Activated T-helper 17 cell treated with anti-CD3 and anti-CD28 coated beads, Interleukin-2, amount 50 U/mL, for 72 hours (primary cell): ENCODE measurements at places on chromosomes 5 and 9.
A peak's percentile ranks its signal among the peaks of the same experiment; 100 is the strongest.

DNA sequence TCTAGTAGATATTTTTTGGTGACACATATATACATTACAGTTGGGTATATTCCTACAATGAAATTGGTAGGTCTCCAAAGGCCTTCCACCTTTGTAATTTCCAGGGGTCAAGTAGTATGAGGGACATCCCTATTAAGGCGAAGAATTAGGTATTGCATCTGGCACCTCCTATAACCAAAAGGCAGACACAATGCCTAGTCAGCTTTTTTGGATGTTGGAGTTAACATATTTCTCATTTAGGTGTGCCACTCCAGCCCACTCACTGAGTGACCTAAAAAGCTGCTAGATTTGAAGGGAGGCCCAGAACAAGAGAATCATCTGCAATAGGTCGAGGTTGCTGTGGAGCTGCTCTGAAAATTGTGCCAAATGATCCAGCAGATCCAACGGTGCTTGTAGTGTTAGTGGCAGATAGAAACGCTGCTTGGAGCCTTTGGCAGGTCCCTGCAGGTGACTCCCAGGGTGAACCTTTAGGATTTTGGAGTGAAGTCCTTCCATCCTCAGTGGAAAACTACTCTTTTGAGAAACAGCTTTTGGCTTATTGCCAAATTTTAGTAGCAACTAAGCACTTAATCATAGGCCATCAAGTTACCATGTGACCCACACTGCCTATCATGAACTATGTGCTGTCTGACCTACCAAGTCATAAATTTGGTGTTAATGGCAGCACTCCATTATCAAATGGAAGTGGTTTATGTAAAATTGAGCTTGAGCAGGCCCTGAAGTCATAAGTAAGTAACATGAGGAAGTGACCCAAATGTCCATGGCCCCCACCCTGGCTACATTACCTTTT is 15.7 kb upstream of the FNIP1 start:
- no peak for ATAC-seq

DNA sequence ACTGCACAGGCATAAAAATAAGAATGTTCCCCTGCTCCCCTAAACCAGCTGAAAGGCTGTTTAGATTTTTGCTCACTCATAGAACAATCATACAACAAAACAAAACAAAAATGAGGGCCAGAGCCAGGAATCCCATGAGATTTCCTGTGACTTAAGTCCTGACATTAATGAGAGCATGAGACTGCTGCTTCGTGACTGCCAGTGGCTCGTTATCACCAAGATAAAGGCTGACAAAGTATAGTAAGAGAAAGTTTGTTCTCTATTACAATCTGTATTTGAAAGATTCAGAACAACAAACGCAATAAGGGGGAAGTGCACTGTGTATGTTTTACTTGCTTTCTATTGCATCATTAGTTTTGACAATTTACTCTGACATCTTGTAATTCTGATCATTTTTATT is 837.1 kb upstream of the C9orf72 start:
- no peak for ATAC-seq

- no peak for ATAC-seq
Observed at GRCh38 chr5:137708796-137709559, 26.9 kb downstream of the KLHL3 start.

- ATAC-seq = no peak
Observed at GRCh38 chr5:168693297-168693696, 114.1 kb upstream of the PANK3 start.

GRCh38 chr5:116730185-116730584 is 155.6 kb upstream of the SEMA6A start:
- no peak for ATAC-seq

DNA sequence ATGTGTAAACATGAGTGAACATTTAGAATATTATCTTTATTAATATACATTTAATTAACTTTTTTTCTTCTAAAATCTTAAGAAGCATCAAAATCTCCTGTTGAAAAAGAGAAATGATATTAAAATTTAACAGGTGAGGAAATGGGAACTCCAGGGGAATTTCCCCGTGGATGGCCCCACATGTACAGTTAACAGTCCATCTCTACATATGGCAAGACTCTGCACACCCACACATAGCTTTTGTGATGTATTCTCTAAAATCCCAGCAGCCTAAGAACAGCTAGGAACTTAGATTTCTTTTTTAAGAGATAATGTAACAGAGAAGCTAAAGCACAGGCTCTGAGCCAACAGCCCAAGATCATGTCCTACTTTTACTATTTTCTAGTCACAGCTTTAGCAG is 556.3 kb upstream of the RGMB start:
- ATAC-seq = no peak

GRCh38 chr5:77853353-77853907 is 77.3 kb upstream of the TBCA start:
- no peak for ATAC-seq

DNA sequence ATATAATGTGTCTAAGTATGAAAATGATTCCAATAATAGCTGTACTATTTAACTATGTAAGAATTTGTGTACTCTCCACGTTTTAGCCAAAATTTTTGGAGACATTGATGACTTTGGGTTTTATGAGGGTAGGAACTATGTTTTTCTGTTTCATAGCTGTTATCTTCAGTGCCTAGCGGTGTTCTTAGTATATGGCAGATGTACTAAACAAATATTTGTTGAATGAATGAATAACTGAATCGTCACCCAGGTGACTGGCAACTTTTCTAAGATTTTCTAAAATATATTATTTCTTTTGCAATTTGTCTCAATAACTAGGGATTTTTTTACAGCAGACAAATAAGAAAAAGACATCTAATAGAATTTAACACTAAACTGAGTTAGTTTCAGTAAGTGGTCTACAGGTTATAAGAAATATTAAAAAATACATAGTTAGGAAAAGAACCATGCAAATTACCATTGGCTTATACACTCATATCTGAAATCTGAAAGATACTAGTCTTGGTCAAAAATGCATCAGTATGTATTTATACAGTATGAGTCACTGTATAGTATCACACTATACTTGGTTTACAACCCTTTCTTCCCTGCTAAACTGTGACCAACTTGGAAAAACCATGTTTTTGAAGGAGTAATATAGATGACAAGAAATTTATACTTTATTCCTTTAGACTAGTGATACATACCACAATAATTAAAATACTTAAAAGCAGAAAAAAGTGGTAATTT is 10.5 kb upstream of the ERCC6L2 start:
- peak; percentile 95 for ATAC-seq

- ATAC-seq = peak; percentile 85
Observed at GRCh38 chr9:112028242-112029221, 131.9 kb downstream of the UGCG start.

DNA sequence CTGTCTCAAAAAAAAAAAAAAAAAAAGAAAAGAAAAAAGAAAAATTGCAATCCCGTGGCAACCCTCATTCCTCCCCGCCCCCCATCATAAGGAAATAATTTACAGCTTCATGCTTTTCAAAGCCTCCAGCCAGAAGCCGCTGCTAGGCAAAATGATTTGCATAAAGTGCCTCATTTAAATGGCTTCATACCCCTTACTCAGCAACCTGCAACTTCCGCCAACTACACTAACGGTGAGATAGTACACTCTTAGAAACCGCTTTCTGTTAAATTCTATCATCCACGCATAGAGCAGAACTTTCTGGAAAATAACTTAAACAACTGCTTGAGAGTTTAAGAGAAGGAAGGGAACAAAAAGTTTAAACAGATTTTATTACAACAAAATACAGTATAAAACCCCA is 17.8 kb downstream of the SERINC5 start:
- ATAC-seq = peak; percentile 54

GRCh38 chr9:121725008-121725775 is 73.8 kb downstream of the DAB2IP start:
- ATAC-seq = no peak

GRCh38 chr9:14320271-14321181 is 6.6 kb upstream of the NFIB start:
- peak; percentile 19 for ATAC-seq

DNA sequence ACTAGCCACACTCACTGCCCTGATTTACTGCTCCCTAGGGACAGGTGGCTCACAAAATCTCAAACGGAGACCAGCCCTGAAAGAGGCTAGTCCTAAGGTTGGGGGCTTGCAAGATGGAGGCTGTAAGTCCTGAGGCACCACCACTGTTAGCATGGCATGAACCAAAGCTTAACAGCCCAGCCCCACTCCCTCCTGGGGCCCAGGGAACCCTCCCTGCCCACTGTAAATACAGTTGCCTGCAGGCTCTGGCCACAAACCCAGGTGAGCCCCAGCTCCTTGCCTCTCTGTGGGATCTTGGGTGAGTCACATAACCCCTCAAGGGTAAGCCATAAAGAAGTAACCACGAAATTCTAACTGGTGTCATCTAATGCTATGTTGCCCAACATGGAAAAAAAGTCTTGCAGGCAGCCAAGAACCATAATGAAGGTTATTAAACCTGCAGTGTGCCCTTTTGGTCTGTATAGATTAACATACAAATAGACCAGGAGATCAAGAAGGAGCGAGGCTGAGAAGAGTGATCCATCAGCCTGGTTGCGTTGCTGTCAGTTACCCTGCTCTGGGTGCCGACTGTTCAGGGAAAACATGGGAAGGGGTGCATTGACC is 1.7 kb upstream of the POMT1 start:
- ATAC-seq = peak; percentile 52

DNA sequence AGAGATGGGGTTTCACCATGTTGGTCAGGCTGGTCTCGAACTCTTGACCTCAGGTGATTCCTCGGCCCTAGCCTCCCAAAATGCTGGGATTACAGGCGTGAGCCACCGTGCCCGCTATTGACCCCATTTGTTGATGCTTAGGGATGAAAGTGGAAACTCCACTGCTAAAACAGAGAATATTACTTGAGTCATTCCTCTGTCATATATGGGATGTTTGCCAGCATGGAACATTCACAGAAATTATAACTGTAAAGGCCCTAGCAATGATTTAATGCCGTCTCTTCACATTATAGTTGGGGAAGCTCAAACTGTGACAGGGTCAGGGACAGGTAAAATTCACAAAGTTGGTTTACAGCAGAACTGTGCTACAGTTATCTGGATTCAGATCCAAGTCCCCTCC is 94.5 kb downstream of the TMC1 start:
- ATAC-seq = no peak

DNA sequence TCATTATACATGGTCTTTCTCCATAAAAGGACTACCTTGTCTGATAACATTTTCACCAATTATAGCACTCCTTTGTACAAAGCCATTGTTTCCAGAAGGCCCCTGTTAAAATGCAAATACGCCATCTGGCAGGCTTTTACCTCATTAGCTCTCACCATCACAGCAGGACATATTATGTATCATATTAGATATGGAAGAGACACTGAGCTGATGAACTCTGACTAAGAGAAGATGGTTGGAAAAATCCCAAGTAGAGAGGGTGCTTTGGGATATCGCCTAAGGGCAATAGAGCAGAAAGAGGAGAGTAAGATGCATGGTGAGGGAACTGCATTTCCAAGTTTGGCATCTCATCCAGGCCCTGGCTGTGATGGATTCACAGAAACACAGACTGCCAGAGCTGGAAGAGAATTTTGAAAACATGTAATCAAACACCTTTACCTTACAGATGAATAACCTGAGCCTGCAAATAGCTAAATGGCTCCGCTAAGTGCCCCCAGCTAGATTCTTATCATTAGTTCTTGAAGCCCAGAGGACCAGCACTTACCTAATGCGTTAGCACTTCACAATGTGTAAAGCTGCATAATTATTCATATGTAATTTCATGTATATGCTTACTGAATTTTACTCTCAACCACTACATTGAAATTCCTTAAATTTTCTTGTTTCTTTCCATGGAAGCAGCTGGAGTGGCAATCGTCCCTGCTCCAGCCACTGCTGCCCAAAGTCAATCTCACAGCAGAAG is 393.6 kb upstream of the IZUMO3 start:
- ATAC-seq = no peak

DNA sequence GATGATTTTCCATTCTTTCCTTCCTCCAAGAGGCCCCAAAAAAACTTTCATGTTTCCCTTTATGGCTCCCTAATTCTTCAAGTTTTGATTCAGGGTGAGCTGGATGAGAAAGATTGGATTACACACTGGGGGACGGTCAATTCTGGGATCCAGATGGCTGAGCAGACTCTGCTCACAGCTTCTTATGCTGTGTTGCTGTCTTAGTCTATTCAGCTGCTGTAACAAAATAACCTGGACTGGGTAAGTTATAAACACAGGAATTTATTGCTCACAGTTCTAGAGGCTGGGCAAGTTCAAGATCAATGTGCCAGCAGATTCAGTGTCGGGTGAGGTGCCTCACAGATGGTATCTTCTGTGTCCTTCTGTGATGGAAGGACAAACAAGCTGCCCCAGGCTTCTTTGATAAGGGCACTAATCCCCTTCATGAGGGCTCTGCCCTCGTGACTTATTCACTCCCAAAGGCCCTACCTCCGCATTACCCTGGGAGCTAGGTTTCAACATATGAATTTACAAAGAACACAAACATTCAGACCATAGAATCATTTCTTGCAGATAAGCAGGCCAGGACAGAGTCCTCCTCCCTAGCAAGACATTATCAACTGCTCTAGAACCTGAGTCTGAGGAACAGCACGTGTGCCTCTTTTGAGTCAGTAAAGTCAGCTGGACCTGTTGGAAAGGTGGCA is 23.1 kb upstream of the SMAD5 start:
- no peak for ATAC-seq

DNA sequence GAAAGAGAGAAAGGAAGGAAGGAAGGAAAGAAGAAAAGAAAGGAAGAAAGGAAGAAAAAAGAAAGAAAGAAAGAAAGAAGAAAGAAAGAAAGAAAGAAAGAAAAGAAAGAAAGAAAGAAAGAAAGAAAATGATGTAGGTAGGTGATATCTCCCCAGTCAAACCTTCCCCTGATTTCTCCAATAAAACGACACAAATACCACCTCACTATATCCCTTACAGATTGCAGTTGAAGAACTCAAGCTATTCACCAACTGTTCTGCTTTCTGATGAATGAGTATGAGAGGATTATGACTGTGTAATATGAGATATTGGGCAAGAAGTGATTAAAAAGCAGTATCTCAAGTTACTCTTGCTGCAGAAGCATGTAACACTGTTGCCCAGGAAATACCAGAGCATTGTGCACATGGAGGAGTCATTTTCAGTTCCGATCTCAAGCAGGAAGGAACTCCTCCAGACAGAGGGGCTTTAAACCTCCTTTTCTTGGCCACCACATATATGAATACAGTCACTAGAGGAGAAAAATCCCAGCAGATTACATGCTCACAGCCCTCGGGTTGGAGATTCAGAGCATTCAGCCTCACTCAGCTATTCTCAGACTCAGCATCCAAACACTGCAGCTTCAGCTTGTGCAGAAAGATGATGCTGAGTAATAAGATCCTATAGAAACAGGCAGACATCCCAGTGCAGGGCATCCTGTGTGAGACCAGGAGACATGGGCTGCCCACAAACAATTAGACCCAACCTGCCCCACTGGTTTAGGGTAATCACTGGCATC is 61.4 kb downstream of the UGCG start:
- peak; percentile 63 for ATAC-seq

GRCh38 chr9:34123682-34124081 is 2.8 kb downstream of the DCAF12 start:
- no peak for ATAC-seq

DNA sequence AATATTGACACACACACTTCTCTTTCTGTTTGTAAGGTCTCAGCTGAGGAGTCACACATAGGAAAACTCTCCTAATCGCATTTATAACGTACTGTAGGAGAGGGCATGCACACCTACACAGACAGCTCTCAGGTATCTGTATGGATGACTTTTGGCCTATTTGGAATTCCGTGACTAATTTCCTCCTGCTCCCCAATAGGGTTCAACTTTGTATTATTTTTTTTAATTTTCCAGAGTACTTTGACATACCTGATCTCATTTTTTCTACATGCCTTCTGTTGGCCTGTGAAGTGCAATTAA is 195.9 kb downstream of the ARHGAP26 start:
- no peak for ATAC-seq
